Hematopoietic multipotent progenitor cell treated with erythropoietin and hydrocortisone succinate and interleukin-3 and kit ligand, for 17 days (in vitro differentiated cells): ENCODE measurements at places on chromosomes 1 and 21.

- DNase-seq = no peak
These were observed 4.6 kb downstream of the RCC1 start for GRCh38 chr1:28510273-28510969.

DNA sequence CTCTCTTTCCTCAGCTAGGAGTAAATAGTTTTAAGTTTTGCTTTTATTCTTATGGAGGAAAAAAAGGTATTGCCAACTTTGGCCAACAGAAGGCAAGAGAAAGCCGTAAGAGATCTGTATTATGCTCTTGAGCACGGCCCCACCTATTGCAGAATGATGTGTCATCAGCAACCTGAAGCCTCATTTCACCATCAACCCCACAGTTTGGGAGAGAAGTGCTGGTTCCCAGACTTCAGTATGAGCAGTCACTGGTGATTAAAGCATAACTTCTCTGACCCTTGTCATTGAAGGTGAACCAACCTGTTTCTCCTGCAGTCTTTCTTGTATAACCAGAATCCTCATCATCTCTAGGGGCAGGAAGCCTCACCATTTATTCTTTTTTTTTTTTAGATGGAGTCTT, 100.2 kb downstream of the SIPA1L2 start:
- DNase-seq = no peak

DNA sequence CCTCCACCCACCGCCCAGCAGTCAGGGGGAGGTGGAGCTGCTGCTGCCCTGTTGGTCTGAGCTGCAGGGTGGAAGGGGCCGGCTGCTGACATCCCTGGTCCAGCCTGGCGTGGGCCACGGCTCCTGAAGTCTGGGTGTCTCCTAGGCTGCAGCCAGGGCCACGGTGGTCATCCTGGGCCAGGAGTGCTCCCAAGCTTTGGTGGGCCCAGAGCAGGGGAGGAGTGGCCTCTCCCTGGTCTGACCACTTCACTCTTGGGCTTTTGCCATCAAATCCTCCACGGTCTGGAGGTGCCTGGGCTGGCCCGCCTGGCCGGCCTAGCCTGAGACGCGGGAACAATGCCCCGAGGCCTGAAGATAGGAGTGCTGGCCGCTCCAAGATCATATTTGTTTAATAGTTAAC, 5.8 kb downstream of the PRDM16 start:
- DNase-seq = no peak

DNA sequence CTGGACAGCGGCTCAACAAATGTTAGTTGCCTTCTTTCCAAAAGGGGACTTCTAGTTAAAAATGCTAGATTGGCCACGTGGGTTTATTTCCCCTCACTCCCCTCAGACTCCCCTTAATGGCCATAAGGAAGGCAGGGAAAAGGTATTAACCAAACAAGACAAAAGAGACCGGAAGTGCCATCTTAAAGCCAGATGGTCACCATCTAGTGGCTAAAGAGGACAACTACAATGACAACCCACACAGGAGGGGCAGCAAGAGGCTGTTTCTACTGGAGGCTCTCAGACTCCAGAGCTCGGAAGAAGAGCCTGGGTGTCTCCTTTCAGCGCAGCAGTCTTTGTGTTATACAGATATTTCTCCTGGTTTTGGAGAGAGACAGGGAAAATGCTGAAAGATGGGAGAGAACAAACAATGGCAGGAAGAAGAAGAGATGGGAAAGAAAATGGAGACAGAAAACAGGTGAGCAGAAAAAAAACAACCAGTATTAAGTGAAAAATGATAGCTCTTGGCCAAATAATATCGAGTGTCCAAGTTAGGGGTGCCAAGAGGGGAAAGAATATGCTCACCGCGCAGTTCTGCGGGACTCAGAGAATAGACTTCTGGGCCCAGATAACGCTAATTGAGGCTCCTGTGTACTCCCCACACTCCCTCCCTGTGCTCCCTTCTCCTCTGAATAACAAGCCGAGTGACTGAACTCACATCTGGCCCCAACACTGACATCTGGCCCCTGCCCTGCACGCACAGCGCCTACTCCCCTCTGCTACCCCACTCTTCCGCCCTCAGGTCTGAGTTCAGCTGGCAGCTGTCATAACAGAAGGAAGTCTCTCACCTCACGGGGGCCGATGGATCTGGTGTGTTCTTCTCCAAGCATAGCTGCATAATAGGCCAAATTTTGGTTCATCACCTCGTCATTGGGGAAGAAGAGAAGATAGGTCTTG, 9.6 kb downstream of the P3H1 start:
- peak; percentile 63 for DNase-seq

DNA sequence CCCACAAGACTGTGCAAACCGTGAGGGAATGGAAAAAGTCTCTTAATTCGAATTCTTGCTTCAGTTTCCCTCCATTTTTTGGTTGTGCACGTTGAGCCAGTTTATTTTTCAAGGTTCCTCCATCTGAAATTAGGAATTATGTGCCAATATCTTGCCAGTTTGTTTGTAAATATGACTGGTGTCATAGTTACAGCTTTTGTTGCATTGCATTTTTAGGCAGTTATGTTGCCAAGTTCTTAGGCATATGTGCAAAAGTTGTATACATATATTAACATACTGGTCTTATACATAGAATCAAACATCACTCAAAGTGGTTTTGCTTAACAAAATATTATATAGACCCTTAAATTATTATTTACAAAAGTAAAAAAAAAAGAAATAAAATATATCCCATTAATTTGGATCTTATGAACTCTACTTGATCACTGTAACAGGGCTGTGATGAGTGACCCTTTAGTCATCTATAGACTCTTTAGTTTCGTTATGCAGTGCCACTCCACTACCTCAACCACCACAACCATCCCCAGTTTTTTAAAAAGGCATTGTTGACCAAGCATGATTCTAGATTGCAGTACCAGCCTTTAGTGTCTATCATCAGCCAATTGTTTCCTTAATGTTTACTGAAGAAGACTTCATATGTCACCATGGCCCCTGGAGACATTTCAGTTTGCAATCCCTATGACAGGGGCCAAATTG, 20.9 kb upstream of the DYNLT5 start:
- no peak for DNase-seq

- no peak for DNase-seq
These were observed 23.2 kb upstream of the CLDN17 start for GRCh38 chr21:30189773-30190172.

GRCh38 chr1:87894062-87894461, 565.4 kb downstream of the LMO4 start:
- no peak for DNase-seq

DNA sequence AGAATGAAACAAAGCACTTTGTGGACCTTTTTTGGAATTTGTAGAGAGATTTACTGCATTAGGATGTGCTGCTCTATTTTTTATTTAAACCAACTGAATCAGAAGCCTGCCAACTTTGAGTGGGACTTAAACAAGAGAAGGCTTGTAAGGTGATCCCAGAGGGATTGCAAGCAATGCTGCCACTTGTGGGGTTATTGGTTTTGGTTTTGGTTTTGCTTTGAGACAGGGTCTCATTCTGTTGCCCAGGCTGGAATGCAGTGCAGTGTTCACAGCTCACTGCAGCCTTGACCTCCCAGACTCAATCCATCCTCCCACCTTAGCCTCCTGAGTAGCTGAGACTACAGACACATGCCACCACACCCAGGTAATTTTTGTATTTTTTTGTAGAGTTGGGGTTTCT, 32.2 kb upstream of the GNG5 start:
- no peak for DNase-seq

DNA sequence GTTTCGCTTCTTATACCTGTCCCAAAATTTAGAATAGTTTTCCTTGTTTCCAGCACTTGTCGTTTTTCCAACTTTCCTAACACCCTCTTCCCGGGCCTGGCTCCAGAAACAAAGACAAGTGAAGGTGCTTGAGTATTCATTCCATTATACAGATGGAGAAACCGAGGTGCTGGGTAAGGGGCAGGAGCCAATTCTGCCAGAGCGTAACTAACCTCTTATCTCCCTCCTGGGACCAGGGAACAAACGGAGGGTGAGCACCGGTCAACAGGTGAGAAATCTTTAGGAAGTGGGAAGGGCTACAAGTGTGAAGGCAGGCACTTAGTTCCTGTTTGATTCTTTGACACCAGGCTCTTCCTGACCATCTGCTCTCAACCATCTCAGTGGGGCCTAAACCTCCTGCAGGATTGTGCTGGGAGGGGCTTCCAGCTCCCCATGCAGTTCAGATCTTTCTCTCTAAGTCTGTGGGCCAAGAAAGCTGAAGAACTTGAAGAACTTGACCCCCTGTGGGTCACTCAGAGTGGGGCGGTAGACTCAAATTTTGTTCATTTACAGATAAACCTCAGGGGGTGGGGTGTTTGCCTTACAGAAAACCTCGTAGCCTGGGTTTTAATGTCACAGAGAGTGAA, 8.7 kb downstream of the PLXNA2 start:
- no peak for DNase-seq
